ENCODE measurements at places on chromosomes 16 and 17.

DNA sequence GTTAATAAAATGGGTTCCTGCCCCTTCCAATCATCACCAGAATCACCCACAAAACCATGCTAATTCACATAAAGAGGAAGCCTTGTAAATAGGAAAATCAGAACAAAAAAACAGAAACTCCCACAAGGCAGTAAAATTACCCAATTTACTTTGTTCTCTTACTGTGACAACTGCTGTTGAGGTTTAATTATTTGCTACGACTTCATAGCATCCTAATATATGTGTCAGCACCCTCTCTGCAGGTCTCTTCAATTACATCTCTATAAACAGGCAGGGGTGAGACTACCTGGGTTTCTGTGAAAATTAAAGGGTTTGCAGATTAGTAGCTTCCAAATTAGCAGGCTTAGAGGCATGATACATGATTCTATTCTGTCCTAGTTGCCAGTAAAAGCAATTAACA is 2.7 kb downstream of the WDR59 start:
- no peak for DNase-seq

- peak; percentile 72 for DNase-seq
Measured at GRCh38 chr17:80847496-80848230, 144.0 kb upstream of the CHMP6 start.

- DNase-seq = no peak
Measured at GRCh38 chr17:15414532-15415306, 52.7 kb downstream of the CDRT4 start.

DNA sequence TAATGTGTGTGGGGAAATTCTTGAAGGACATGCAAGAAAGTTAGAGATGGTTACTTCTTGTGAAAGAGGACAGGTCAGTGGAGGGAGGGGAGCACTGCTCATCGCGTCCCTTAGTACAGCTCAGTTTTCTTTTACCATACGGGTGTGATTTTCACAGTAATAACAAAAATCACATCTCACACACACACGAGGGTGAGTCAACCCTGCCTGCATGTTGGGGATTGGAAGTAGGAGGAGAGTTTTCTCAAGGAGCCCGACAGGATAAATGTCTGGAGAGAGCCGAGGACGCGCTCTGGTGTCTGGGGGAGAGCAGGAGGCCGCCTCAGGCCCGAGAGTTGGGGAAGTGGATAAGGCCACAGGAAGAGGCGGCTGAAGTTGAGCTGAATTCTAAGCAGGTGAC is 16.4 kb downstream of the PLCD3 start:
- no peak for DNase-seq

GRCh38 chr17:76521262-76521661 is 16.2 kb downstream of the CYGB start:
- DNase-seq = no peak

GRCh38 chr16:86919578-86920305 is 341.4 kb downstream of the FOXL1 start:
- DNase-seq = no peak

- peak; percentile 71 for DNase-seq
Measured at GRCh38 chr17:80991645-80992076, at the start of gene CHMP6. TSS of gene CHMP6 (plus strand) at chr17:80991841. CDS start at chr17:80991919, 78 bp downstream.

GRCh38 chr17:75153780-75154194 is 525 bp downstream of the JPT1 start:
- DNase-seq = no peak

DNA sequence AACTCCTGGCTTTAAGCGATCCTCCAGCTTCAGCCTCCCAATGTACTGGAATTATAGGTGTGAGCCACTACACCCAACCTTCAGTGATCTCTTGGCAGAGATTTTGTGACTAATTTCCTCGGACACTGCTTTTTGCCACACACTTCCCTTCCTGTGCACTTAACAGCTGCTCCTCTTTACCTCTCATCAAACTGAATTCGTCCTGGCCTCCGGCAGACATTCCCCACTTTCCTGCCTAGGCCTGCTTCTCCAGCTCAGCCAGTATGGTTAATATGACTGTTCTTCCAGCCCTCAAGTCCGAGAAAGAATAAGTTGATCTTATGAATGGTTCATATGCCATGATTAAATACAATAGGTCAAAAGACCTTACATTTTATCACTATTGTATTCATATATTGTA is 69.0 kb upstream of the MTMR4 start:
- DNase-seq = no peak

DNA sequence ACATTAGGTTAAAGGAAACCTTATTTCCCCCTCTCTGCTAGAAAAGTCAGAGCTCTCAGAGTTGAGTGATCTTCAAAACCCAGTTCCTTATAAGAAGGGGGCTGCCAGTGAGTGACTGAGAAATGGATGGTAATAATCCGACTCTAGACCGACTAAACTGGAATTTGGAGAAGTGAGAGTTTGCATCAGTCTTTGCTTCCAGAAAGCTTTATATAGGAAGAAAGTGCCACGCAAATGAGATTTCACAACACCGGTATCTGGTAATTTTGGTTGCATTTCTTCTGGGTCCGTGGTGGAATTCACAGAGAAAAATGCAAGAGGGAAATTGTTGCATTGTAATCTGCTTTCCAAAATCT is 271.4 kb downstream of the MAF start:
- DNase-seq = no peak

DNA sequence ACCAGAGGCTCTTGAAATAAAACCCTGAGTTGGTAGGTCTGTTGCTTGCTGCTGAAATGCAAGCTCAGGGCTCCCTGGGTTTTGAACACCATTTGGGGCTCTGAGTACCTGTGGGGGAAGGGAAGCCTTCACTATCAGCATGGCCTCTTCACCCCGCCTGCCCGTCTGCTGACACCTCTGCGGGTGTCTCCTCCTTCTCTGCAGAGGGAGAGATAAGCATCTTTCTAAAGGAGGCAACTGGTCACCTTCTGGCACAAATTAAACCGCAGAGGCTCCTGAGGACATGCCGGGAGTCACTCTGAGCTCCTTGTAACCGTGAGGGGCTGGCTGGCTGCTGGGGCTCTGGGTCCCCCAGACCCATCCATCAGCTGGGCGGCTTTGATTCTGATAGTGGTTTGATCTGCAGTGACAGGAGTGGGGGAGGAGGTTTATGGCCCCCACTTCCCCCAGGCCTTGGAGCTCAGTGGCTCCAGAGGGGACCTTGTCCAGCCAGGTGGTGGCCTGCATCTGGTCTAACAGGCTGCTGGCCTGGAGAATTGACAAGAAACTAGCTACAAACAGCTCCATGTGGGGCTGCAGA is 123.5 kb downstream of the IRF8 start:
- DNase-seq = no peak

- DNase-seq = no peak
Measured at GRCh38 chr17:4147751-4148310, 4.8 kb downstream of the CYB5D2 start.

GRCh38 chr17:37130984-37131446 is 182.3 kb downstream of the AATF start:
- no peak for DNase-seq

GRCh38 chr17:66580184-66580955 is 254.5 kb upstream of the CACNG5 start:
- no peak for DNase-seq

DNA sequence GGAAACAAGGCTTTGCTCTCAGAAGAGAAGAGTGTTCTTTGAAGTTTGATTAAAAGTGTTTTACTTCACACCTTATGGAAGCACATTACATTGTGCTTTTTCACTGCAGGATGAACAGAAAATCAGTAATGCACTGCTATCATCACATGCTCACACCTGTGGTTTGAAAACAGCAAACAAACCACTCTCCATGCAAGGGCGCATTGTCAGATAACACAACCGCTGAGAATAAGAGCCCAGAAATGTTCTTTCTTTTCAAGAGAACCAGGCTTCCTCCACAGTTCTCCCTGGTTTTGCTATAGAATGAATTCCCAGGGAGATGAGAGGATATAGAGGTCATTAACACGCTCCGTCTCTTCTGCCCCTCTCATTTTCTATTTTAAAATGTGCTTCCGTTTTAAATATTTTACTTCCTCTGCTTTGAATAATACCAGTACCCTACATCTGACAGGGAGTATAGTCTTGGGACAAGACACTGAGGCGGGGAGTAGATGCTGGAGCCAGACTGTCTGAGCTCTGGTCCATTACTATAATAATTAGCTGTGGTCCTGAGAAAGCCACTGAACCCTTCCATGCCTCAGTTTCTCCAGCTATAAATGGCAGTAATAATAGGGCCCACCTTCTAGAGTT is 71.6 kb downstream of the CDK5R1 start:
- no peak for DNase-seq

DNA sequence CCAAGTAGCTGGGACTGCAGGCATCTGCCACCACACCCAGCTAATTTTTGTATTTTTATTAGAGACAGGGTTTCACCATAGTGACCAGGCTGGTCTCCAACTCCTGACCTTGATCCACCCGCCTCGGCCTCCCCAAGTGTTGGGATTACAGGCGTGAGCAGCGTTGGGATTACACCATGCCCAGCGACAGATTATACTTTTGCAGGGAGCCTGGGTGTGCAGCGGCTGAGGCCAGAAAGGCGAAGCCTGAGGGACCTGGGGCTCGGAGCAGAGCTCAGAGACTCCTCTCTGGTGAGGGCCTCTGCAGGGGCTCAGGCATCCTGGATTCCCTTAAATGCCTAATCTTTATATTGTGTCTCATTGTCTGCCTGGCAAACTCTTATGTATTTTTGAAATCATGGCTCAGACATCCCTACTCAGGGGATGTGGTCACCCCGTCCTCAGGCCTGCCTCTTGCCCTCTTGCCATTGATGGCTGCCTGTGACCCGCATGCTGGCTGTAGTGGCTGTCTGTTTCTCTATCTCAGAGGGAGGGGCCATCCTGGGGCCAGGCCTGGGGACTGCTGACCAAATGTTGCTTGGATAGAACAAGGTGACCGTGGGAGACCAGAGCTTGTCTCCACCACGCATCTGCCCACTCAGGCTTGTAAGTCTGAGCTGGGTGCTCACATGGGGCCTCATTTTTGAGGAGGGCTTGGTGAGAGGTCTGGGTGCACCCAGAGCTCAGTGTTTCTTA is 42.6 kb downstream of the B9D1 start:
- DNase-seq = no peak

- DNase-seq = no peak
Measured at GRCh38 chr16:20141956-20142355, 68.3 kb upstream of the GPR139 start.

DNA sequence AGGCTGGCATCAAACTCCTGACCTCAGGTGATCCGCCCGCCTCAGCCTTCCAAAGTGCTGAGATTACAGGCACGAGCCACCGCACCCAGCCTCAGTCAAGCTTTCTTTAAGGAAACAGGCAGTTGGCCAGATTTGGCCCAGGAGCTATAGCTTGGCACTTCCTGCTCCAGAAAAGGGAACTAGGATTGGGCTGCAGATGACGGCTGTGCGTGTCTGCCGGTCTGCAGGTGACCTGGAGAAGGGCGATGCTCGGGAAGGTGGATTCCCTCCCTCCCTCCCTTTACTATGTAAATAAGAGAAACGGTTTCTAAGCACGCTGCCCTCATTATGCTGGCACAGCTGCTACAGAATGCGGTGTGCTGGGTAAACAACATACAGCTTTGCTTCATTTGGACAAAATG is 215.9 kb downstream of the RPTOR start:
- DNase-seq = no peak

- DNase-seq = no peak
Measured at GRCh38 chr16:259226-259625, 16.5 kb downstream of the RGS11 start.

DNA sequence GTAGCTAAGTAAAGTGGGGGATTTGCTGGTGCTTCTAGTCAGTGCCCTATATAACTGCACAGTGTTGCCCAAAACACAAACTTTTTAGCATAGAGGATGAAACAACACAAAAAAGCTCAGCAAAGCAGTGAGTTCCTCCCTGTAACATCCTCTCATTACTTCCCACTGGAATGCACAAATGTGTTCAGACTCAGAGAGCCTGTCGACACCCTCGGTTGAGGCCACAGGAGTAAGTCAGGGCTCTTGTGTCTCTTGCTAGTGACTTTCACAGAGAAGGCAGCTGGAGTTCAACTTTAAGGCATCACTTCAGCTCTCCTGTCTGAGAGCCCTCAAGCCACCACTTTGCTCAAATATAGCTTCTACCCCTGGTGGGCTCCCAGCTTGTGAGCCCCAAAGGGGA is 107.2 kb upstream of the NETO2 start:
- no peak for DNase-seq

- DNase-seq = no peak
Measured at GRCh38 chr16:1509307-1510221, 16.4 kb downstream of the TELO2 start.
